ENCODE measurements at places on chromosomes 1 and 21.
A peak's percentile ranks its signal among the peaks of the same experiment; 100 is the strongest.

DNA sequence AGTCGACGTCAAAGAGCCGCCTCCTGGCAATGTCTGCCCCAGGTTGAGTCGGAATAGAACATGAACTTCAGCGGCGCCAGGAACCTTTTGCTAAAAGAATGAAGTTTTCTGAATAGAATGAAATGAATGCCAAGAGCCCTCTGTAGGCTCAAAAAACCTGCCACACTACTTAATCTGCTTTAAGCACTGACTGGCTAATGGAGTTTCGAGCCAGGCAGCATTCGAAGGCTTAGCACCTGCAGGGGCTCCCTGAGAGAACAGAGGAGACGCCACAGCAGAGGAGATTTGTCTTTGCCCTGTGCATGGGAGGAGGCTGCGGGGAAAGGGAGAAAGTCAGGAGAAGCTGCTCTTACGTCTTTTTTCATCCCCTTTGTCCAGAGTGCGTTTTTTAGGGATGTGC is 641.7 kb downstream of the AJAP1 start:
- H3K4me1 ChIP-seq: no peaks in the 10 kb centered on the region
- no peaks in the 10 kb centered on the region for H3K36me3 ChIP-seq
- DNase-seq: no peak
- H3K27me3 ChIP-seq: no peaks in the 10 kb centered on the region
- no peak overlapping the region for H3K4me3 ChIP-seq

DNA sequence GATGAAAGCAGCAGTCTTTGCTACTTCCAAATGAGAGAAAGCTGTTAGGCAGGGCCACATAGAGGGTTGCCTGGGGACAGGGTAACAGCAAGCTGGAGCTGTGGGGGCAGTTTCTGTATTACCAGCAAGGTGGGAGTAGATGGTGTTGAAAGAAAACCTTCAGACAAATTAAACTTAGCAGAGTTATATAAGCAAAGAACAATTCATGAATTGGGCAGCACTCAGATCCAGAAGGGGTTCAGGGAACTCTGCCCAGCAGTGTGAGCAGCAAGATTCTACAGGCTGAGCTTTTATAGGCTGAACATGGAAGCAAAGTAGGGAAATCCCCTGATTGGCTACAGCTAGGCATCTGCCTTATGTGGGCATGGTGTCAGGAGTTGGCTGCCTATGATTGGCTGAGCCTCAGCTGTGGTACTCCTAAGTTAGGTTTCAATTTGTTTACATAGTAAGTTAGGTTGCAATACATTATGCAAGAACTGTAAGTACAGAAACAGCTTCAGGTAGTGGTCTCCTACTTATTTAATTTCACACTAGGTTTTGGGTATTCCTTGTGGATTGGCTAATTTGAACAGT is 64.1 kb upstream of the TMPRSS2 start:
- DNase-seq: no peak
- H3K27me3 ChIP-seq: no peaks in the 10 kb centered on the region
- no peak overlapping the region for H3K4me3 ChIP-seq
- H3K4me1 ChIP-seq: no peaks in the 10 kb centered on the region

GRCh38 chr1:112386731-112387346 is 9.2 kb upstream of the CTTNBP2NL start:
- H3K4me1 ChIP-seq: no peaks in the 10 kb centered on the region
- H3K36me3 ChIP-seq: no peaks in the 10 kb centered on the region
- H3K4me3 ChIP-seq: no peak overlapping the region

DNA sequence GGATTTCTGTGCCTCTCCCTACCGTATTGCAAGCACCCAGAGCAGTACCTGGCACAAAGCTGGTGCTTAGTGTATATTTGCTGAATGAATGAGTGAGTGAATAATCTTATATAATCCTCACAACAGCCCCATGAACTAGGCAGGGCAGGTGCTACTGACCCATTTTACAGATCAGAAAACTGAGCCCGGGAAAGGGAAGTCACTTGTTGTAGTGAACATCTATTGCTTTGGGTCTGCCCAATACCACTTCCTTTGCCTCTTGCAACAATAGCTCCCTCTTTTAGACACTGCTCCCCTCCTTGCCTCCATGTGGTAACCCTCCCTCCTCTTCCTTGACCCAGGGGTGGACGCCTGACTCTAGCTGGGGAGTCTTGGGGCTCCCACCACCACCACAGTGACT is 3.1 kb downstream of the CDCP2 start:
- no peaks in the 10 kb centered on the region for H3K27me3 ChIP-seq
- H3K36me3 ChIP-seq: no peaks in the 10 kb centered on the region
- no peak for DNase-seq
- peaks cover 6% of the 10 kb centered on the region for H3K4me1 ChIP-seq
- H3K4me3 ChIP-seq: no peak overlapping the region

GRCh38 chr1:20666804-20667203 is 5.6 kb upstream of the DDOST start:
- H3K36me3 ChIP-seq: no peaks in the 10 kb centered on the region
- H3K27me3 ChIP-seq: no peaks in the 10 kb centered on the region
- no peak for DNase-seq
- H3K27ac ChIP-seq: no peak overlapping the region

- no peak overlapping the region for H3K4me3 ChIP-seq
- no peaks in the 10 kb centered on the region for H3K36me3 ChIP-seq
These were observed 775.6 kb downstream of the LTN1 start for GRCh38 chr21:28216976-28217523.

DNA sequence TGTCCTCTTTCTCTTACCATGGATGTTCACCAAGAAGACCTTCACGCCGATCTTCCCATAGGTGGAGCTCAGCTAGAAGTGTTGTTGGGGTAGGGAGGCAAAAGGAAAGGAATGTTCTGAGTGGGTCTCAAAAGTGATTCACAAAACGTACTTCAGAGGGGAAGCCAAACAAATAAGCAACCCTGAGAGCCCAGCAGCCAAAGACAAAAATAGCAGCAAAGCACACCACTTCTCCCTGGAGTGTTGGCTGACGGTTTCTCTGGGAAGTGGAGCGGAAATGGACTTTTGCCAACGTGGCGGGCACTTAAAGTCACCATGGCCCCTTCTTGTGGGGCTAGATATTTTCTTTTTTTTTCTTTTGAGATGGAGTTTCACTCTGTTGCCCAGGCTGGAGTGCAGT is 23.1 kb downstream of the SLC26A9 start:
- no peaks in the 10 kb centered on the region for H3K27me3 ChIP-seq
- no peak overlapping the region for H3K4me3 ChIP-seq
- no peaks in the 10 kb centered on the region for H3K4me1 ChIP-seq
- DNase-seq: no peak

- no peak for DNase-seq
- H3K27me3 ChIP-seq: no peaks in the 10 kb centered on the region
- H3K4me3 ChIP-seq: no peak overlapping the region
- no peaks in the 10 kb centered on the region for H3K36me3 ChIP-seq
- H3K4me1 ChIP-seq: peaks cover 7% of the 10 kb centered on the region
These were observed 44.9 kb downstream of the GADD45A start for GRCh38 chr1:67729872-67730271.

DNA sequence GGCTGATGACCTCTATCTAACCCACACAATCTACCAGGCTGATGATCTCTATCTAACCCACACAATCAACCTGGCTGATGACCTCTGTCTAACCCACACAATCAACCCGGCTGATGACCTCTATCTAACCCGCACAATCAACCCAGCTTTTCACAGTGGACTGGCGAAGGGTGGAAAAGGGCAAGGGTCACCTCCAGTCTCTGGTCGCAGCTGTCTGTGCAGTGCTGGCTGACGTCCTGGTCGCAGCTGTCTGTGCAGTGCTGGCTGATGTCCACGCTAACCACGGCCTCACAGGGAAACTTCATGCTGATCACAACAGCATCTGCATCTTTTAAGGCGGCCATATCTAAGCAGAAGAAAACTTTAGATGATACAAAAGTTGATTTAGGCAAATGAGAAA is 12.2 kb upstream of the CCDC27 start:
- no peaks in the 10 kb centered on the region for H3K27me3 ChIP-seq
- H3K4me1 ChIP-seq: no peaks in the 10 kb centered on the region
- no peaks in the 10 kb centered on the region for H3K36me3 ChIP-seq
- no peak overlapping the region for H3K27ac ChIP-seq
- no peak overlapping the region for H3K4me3 ChIP-seq

DNA sequence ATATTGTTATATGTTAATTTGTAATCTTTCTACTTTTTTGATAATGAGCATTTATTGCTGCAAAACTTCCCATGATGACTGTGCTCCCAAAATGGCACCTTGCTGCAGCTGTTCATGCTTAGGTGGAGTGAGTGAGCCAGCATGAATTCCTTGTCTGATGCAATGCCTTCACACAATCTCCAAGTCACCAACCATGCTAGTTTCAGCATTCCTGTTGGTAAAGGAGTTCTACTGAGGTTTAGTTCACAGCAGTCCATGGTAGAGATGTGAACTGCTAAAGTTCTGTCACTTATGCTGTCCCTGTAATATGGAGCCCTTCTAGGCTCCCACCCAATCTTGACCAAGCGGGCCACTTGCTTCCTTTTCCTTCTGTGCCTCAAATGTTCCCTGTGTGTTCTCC is 26.2 kb upstream of the PRKACB start:
- no peak overlapping the region for H3K4me3 ChIP-seq
- no peak for DNase-seq
- H3K27ac ChIP-seq: peak overlapping the region; percentile 22

DNA sequence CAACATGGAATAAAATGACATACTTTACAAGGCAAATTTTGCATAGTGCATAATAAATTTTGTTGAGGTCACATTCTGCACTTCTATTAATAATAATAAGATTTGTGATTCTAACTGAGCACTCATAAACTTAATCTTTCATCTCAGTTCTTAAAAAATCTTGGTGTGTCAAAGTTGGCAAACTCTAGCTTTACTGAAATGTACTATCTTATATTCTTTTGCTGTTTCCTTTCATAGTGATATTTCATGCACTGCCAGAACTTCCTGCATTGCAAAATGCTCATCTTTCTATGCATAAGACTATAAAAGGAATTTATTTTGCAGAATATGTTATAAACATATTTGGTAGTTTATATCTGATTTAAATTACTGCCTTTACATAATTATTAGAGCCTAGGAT is 797.6 kb downstream of the ADGRL2 start:
- no peak overlapping the region for H3K4me3 ChIP-seq
- DNase-seq: no peak
- no peaks in the 10 kb centered on the region for H3K36me3 ChIP-seq

- H3K27ac ChIP-seq: no peak overlapping the region
- no peak for DNase-seq
- no peak overlapping the region for H3K4me3 ChIP-seq
- H3K27me3 ChIP-seq: no peaks in the 10 kb centered on the region
These were observed 83.0 kb downstream of the ST6GALNAC5 start for GRCh38 chr1:76950306-76950705.

- H3K27ac ChIP-seq: no peak overlapping the region
- H3K36me3 ChIP-seq: no peaks in the 10 kb centered on the region
- DNase-seq: no peak
- H3K4me3 ChIP-seq: no peak overlapping the region
These were observed 500.6 kb downstream of the DISC1 start for GRCh38 chr1:232127190-232127589.

GRCh38 chr1:160837558-160838205 is 25.0 kb downstream of the CD244 start:
- H3K27me3 ChIP-seq: no peaks in the 10 kb centered on the region
- H3K36me3 ChIP-seq: no peaks in the 10 kb centered on the region
- no peak overlapping the region for H3K27ac ChIP-seq

- H3K36me3 ChIP-seq: no peaks in the 10 kb centered on the region
- no peaks in the 10 kb centered on the region for H3K27me3 ChIP-seq
- peaks cover 36% of the 10 kb centered on the region for H3K4me1 ChIP-seq
- no peak for DNase-seq
These were observed 8.2 kb upstream of the GLRX2 start for GRCh38 chr1:193113258-193113991.

GRCh38 chr1:8661185-8662110 is 156.0 kb downstream of the RERE start:
- peaks cover 16% of the 10 kb centered on the region for H3K4me1 ChIP-seq
- DNase-seq: no peak
- H3K27ac ChIP-seq: no peak overlapping the region
- H3K36me3 ChIP-seq: no peaks in the 10 kb centered on the region
- no peak overlapping the region for H3K4me3 ChIP-seq
- H3K27me3 ChIP-seq: no peaks in the 10 kb centered on the region

DNA sequence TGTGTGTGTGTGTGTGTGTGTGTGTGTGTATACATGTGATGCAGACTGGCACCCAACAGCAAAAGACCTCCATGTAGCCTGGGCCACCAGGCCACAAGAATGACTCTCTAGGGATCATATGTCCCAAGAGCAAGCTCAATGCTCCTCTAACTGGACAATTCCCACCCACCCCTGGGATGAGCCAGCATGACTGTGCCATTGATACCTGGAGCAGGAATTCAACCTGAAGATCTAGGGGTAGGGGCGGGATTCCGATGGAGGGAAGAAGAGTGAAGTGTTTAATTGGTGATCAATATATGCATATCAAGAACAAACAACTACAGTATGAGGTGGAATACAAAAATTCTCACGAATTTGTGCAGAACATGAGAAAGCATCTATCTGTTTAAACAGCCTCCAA is 136.2 kb downstream of the PSMG1 start:
- no peaks in the 10 kb centered on the region for H3K4me1 ChIP-seq
- H3K4me3 ChIP-seq: no peak overlapping the region
- H3K27me3 ChIP-seq: no peaks in the 10 kb centered on the region
- no peak overlapping the region for H3K27ac ChIP-seq
- no peak for DNase-seq

- no peak overlapping the region for H3K27ac ChIP-seq
- no peaks in the 10 kb centered on the region for H3K36me3 ChIP-seq
- no peaks in the 10 kb centered on the region for H3K4me1 ChIP-seq
These were observed 49.1 kb downstream of the ATP2B4 start for GRCh38 chr1:203675596-203676347.

- DNase-seq: peak; percentile 51
- peak within 1 kb of the TSS; percentile 77 for H3K27ac ChIP-seq
- H3K4me3 ChIP-seq: peak within 1 kb of the TSS; percentile 68
- no peaks in the 10 kb centered on the region for H3K36me3 ChIP-seq
These were observed at the start of gene NMNAT2 for GRCh38 chr1:183417772-183418491. NMNAT2 (minus strand) TSS chr1:183418380; CDS start chr1:183418267, 113 bp downstream.

DNA sequence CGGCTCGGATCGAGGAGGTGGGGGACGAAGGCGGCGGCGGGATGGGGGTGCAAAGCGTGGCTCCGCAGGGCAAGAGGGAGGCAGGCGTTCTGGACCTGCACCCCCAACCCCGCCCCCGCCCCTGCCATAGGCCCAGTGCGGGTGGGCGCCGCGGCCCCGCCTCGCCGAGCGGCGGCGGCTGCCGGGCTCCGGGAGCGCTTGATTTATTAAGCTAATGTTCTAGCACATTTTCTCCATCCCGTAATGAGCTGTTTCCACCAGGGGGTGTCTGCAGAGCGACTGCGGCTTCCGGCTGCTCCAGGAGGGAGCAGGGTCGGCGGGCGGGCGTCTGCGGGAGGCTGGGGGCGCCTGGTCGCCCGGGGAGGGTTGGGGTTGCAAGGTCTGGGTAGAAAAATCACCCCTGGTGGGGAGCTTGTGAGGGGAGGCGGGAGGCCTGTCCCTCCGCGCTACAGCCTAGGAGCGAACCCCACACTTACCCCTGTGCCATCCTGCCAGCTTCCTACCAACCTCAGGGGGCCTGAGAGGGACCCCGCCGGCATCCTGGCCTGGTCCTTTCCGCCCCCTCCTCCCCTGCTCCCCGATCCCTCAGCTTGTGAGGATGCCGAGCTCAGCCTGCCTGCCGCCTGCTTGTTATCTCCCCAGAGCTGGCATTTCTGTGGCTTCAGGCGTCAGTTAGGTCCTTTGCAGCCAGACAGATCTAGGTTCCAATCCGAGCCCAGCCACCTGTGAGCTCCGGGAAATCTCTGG is 48.5 kb upstream of the ACOT11 start:
- H3K4me3 ChIP-seq: peak overlapping the region; percentile 32
- H3K27me3 ChIP-seq: no peaks in the 10 kb centered on the region
- DNase-seq: peak; percentile 50
- peaks cover 3% of the 10 kb centered on the region for H3K4me1 ChIP-seq
- H3K27ac ChIP-seq: no peak overlapping the region
- H3K36me3 ChIP-seq: no peaks in the 10 kb centered on the region

Measured in Caco-2 (cell line).